ENCODE measurements at places on chromosomes 2 and 18. TPM values are rescaled to one million over a fixed set of nuclear protein-coding genes. Genes with fewer than 3 reads are reported as not detected.

GRCh38 chr18:6927153-6927552 lies 190.4 kb downstream of the LAMA1 start:
- H3K27me3 ChIP-seq, result no peaks in the 10 kb centered on the region
- DNase-seq, result no peak
- H3K4me1 ChIP-seq, result peaks cover 7% of the 10 kb centered on the region
- H3K4me3 ChIP-seq, result no peak overlapping the region

DNA sequence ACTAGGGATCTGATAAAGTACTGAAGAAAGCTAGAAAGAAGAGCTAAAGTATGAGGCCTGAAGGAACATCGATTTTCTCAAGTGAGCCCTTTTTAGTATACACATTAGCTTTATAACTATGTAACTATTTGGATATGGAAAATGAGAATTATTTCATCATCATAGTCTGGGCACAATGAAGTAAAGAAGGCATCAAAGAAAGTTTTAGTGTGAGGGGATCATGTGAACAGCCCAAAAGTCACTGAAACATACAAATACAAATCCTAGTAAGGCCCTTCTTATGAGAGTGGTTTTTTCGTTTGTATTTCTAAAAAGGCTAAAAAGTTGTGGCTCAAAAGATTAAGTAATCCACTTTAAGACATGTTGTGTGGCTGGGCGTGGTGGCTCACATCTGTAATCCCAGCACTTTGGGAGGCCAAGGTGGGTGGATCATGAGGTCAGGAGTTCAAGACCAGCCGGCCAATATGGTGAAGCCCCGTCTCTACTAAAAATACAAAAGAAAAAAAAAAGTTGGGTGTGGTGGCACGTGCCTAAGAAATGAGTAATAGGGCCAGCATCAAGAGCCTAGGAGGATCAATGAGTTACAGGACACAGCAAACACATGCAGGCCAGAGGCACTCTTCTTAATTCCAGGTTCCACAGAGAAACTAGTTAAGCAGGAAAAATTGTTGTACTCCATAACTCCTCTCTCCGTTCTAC lies 61.9 kb downstream of the PUM2 start:
- H3K27me3 ChIP-seq, result no peaks in the 10 kb centered on the region
- H3K4me3 ChIP-seq, result no peak overlapping the region
- H3K36me3 ChIP-seq, result peaks cover 91% of the 10 kb centered on the region
- H3K4me1 ChIP-seq, result no peaks in the 10 kb centered on the region

GRCh38 chr2:186554850-186555671 lies 34.8 kb upstream of the ITGAV start:
- H3K4me1 ChIP-seq, result peaks cover 12% of the 10 kb centered on the region
- no peaks in the 10 kb centered on the region for H3K27me3 ChIP-seq
- no peak overlapping the region for H3K27ac ChIP-seq
- no peaks in the 10 kb centered on the region for H3K36me3 ChIP-seq

DNA sequence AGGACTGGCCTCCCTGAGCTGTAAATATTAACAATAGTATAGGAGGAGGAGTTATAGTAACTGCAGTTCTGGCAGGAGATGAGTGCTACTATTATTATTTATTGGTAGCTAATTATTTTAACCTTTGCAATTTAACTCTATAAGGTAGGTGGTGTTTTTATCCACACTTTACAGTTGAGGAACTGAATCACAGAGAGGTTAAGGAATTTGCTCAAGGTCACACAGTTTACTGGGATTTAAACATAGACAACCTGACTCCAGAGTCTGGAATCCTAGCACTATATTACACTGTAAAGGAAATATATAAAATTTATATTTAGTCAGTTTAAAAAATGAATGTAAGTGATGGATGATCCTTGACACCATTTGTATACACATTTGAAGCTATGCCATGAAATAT lies 2.1 kb downstream of the ERICH2 start:
- DNase-seq, result no peak
- no peaks in the 10 kb centered on the region for H3K36me3 ChIP-seq
- no peak overlapping the region for H3K27ac ChIP-seq
- peak overlapping the region; percentile 93 for H3K4me3 ChIP-seq
- no peaks in the 10 kb centered on the region for H3K27me3 ChIP-seq
- peaks cover 4% of the 10 kb centered on the region for H3K4me1 ChIP-seq

GRCh38 chr2:236553522-236553921 lies 16.1 kb upstream of the ACKR3 start:
- DNase-seq, result peak; percentile 17
- no peaks in the 10 kb centered on the region for H3K36me3 ChIP-seq
- no peak overlapping the region for H3K4me3 ChIP-seq

DNA sequence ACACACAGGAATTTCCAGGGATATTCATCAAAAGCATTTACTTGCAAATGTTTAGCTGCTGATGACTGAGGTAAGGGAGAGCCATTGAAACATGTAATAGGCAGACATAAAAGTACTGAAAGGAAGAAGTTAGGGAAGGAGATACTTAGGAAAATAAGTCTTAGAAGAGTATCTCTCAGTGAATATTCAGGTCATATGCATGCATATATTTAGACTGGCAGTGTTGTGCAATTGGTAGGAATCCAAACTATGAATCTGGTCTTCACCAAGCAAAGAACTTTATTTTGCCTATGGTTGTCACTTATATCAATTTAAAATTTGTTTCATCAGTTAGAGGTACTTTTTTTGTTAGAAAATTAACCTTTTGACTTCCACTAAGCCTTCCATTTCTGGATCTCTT lies 1490.7 kb downstream of the SUCLG1 start:
- no peaks in the 10 kb centered on the region for H3K27me3 ChIP-seq
- DNase-seq, result no peak
- H3K4me1 ChIP-seq, result no peaks in the 10 kb centered on the region
- H3K4me3 ChIP-seq, result no peak overlapping the region

The ASB18 gene
- total RNA-seq, result not detected

The CCDC195 gene
- not detected for total RNA-seq

Measured in endodermal cell (in vitro differentiated cells).